ENCODE measurements at places on chromosomes 16 and 17. TPM values are rescaled to one million over a fixed set of nuclear protein-coding genes. Genes with fewer than 3 reads are reported as not detected.
A peak's percentile ranks its signal among the peaks of the same experiment; 100 is the strongest.

DNA sequence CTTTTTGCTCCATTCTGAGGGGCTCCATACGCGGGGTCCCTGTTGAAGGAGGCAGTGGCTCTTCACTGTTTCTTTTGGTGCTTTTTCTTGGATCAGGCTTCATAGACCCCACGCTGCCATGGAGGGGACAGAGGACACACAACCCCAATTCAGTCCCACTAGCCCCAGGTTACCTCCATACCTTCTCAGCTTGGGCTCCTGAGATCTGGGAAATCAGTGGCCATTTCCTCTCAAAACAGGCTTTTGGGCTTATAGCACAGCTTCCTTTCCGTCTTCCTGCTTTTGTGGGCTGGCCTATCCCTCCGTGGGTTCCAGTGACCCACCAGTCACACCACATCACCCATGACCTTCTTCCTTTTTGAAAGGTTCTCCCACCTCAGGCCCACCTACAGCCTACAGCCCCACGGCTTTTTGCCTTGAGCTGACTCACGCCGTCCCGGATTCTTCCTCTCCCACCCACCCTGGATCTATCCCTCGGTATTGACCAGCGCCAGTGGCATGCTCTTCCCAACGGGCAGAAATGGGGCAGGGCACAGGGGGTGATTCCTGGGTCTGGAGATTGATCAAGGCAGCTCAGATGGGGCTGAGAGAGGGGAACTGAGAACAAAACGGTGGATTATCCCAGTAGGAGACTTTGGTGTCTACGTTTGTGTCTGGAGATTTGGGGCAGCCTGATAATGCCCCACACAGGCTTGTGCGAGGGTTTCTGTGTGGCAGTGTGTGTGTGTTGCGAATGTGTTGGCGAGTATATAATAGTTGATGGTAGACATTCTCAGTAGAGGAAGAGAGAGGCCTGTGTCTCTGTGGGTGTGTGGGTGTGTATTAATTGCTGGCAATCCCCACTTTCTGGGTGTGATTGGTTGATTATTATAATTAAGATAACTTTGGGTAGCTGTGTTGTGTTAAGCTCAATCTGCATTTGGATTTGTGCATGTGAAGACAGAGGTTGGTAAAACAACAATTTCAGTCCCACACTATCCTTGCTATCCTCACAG, 3.8 kb downstream of the TBX21 start:
- no peak for DNase-seq

DNA sequence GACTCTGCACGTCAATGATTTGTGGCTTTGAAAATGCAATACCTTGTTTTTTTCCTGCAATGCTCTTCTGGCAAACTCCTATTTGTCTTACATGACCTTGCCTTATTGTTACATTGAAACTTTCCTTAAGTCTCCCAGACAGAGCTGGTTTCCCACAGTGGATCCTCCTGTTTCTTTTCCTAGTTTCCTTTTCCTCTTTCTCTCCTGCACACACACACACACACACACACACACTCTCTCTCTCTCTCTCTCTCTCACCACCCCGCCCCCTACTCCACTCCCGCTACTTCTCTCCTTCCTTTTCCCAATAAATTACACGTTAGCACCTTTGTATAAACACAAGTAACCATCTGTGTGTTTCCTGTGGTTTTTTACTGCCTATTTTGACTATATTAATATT, 2.3 kb downstream of the ORC6 start:
- no peak for DNase-seq

GRCh38 chr17:17176341-17176740, 29.8 kb downstream of the PLD6 start:
- DNase-seq: no peak

DNA sequence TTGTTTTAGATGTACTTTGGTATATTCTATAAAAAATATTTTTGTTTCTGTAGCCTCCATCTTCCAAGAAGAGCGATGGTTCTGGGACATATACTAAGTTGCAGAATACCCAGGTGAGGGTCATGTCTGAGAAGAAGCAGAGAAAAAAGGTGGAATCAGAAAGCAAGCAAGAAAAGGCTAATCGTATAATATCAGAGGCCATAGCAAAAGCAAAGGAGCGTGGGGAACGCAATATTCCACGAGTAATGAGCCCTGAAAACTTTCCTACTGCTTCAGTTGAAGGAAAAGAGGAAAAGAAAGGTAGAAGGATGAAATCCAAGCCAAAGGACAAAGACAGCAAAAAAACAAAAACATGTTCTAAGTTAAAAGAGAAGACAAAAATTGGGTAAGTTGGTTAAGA, 154.6 kb downstream of the CHD9 start:
- DNase-seq: no peak

DNA sequence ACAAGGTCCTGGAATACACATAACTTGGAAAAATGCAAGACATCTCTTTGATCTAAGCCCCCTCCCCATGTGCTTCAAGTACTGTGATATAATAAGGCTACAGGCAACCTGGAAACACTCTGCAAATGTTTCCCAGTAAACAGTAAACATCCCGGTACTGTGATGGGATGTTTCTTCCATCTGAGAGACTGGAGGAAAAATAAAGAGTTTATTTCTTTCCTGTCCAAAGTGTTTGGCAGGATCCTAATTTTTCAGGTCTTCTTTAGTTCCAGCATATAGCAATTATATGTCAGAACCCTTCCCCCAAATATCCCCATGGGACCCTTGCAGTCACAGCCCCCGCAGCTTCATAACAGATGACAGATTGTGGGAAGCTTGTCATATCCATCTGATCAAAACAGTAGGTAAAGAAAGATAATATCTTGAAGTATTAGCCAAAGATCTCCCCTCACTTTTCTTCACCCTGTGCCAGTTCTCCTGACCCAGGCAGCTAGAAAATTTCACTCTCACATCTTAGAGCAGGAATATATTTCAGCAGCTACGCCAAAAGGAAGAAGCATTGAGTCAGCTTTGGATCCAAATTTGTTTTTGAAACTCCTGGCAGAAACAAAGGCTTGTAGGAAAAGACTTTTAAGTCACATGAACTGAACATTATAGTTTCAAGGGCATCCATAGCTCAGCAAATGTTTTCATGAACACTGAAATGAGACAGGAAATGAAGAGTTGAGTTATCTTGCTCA, 141.3 kb downstream of the HS3ST3A1 start:
- DNase-seq: no peak

DNA sequence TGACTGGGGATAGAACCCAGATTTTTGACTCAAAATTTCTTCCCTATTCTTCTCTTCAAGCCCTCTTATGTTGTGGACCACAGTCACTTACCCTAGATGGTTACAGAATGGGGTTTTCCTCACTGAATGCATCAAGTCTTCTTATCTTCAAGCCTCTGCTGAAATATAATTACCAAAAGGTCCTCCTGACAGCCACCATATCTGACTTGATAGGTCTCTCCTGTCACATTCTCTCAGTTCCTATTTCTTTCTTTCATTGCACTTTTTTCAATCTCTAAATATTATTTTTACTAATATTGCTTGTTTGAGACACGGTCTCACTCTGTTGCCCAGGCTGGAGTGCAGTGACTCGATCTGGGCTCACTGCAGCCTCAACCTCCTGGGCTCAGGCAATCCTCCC, 1.1 kb upstream of the COPZ2 start:
- DNase-seq: no peak

DNA sequence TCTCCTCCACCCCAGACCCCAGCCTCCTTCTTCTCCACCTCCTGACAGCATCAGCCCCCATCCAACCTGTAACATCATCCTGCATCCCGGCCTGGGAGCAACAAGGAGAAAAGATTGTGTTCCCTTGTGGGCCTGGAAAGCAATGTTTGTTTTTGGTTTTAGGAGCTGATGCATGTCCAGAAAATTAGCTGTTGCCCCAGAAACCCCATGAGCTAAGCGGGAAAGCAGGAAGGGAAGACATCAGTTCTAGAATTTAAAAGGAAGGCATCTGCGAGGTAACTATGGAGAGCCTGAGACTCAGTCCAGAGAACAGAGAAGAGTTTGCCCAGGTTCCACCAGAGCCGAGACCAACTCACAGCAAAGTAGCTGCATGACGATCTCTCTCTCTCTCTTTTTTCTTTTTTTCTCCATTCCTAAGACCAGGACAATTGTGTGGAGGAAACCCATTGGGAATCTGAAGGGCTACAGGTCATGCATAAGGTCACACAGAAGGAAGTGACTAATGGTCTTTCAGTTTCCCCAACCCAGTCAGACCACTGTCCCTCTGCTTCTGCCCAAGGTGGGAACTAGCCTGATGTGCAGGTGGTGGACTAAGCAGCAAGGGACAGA, 124.4 kb downstream of the SLC39A11 start:
- no peak for DNase-seq

GRCh38 chr17:62672957-62673356, 45.5 kb downstream of the MRC2 start:
- no peak for DNase-seq

- peak; percentile 88 for DNase-seq
These were observed at the start of gene TNFRSF12A for GRCh38 chr16:3020247-3020603. TSS of gene TNFRSF12A (plus strand) at chr16:3020368. CDS start at chr16:3020398, 30 bp downstream.

GRCh38 chr16:8742068-8742467, 55.4 kb downstream of the TMEM186 start:
- DNase-seq: no peak

- no peak for DNase-seq
These were observed 79.8 kb downstream of the AMFR start for GRCh38 chr16:56345406-56346050.

DNA sequence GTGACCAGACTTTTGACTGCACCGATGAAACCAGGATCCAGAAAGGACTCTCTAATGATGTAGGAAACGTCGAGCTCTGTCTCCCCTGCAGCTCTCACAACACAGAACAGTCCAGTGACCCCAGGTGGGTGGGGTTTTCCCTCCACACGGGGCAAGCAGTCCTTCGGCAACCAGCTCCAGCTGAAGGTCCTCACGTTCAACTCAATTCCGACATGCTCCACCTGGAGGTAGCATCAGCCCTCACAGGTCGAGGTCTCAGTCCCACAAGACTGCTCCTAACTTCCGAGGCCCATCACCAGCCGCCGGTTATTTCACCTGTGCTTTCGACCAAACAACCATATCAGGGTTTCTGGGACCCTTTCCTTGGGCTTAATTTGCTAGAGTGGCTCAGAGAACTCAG, 28.2 kb downstream of the ITGAE start:
- no peak for DNase-seq

- DNase-seq: no peak
These were observed 28.6 kb downstream of the MIS12 start for GRCh38 chr17:5514976-5515375.

- no peak for DNase-seq
These were observed 254.2 kb downstream of the KCNJ2 start for GRCh38 chr17:70423562-70423961.

- no peak for DNase-seq
These were observed 1.8 kb downstream of the KIAA0513 start for GRCh38 chr16:85029408-85029784.

- no peak for DNase-seq
These were observed 162.7 kb upstream of the CIBAR2 start for GRCh38 chr16:85274924-85275323.

- no peak for DNase-seq
These were observed 13.0 kb downstream of the KATNB1 start for GRCh38 chr16:57748596-57748995.

DNA sequence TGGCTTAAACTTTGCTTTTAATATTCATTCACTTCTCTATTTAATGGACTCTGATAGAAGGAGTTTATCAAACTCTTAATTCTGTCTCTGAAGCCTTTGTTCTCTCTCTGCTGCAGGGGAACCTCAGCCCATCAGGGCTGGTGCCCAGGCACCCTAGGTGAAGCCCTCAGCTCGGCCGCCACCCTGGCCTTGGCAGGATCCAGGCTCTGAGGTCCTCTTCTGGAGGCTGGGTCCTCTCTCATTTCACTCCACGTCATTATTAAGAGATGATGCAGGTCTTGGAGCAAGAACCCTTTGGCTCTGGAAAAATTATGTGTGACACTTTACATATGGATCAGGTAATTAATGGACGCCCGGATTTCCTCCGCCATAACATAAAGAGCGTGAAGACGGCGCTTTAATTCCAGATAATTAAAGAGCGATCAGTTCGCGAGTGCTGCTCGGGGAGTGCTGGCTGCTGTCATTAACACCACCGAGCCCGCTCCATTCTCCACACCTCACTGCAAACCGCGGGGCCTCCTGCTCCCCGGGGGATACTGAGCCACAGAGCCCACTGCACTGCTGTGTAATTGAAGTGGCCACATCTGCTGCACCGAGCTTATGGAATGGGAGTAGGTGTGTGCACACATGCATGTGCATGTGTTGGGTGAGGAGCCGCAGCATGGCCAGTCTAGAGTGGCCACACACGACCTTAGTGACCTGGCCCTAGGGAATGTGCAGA, 259.4 kb upstream of the TNRC6C start:
- no peak for DNase-seq

DNA sequence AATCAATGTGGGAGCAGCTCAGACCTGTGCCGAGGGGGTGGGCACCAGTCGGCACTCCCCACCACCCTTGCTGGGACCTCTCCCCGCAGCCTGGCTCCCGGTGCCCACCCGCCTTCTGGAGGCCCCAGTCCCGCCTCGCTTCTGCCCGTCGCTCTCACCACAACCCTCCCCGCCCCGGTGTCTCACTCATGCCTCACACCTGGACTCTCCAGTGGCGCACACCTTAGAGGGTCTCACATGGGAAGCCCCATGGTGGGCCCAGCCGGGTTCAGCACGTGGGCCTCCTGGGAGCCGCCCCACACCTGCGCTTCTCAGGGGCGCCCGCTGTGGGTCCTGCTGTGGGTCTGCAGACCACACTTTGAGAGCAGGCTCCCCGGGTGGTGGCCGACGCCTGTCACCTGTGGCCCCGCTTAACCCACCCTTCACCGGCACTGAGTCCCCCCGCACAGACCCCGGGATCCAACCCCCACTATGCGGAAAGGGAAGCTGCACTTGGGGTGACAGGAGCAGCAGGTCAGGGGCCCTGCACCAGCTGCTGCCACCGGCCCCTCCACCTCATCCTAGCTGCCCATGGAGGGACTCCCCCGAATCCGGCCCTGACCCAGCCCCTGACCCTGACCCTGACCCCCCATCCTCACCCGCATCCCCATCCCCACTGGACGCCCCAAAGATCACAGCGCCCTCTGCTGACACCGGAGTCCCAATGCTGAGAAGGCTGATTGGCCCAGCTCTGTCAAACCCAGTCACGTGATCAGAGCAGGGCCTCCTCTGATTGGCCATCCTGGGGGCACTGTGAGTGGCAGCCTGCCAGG, 27.4 kb upstream of the SLC38A10 start:
- DNase-seq: peak; percentile 35

The PFAS gene
- total RNA-seq: 82.7 TPM

The HYDIN gene
- total RNA-seq: 0.67 TPM

The CYGB gene
- 14.0 TPM for total RNA-seq

The MLKL gene
- 2.8 TPM for total RNA-seq

The CTRB1 gene
- not detected for total RNA-seq

The TP53TG3C gene
- total RNA-seq: not detected

The ZFP3 gene
- total RNA-seq: 0.40 TPM

The OTOP3 gene
- not detected for total RNA-seq

The OR3A2 gene
- not detected for total RNA-seq

The TNFRSF13B gene
- not detected for total RNA-seq

The SLC13A2 gene
- not detected for total RNA-seq
